ENCODE measurements at places on chromosomes 16 and 17.

GRCh38 chr16:28072087-28072486 is 8.6 kb upstream of the GSG1L start:
- DNase-seq, result no peak

DNA sequence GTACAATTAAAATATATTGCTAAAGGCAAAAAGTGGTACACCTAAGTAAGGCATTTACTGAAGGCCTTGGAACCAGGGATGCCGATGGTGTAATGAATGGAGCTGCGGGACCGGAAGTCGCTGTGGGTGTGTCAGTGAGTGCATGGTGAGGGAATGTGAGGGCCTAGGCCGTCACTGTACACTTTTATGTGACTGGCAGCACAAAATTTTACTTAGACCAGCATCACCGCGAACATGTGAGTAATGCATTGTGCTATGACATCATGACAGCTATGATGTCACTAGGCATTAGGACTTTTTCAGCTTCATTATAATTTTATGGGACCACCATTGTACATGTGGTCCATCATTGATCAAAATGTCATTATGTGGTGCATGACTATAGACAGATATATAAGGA is 14.7 kb downstream of the ALOX15B start:
- no peak for DNase-seq

DNA sequence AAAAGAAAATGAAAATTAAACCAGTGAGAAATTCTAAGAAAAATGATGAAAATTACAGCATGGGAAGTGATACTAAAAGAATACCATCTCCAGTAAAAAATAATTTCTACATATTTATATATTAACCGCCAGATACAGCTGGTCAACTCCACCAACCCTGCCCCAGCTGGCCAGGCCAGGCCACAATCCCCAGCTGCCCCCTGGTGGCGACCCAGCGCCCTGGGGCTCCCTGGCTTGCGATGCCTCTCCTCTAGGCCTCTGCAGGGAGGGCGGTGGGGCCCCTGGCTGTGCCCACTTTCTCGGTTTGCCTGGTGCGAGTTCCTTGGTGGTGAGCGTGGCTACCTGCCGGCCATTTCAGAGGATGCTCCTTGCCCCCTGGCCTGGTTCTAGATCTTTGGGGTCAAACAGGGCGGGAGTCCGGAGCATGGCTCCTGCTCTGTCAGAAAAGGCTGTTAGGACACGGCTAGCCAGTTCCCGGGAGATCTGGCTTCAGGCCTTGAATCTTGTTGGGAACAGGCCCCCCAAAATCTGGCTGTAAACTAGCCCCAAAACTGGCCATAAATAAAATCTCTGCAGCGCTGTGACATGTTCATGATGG is 14.5 kb downstream of the GLIS2 start:
- peak; percentile 76 for DNase-seq

- DNase-seq, result no peak
These were observed 190.3 kb downstream of the ZNF423 start for GRCh38 chr16:49665482-49666230.

GRCh38 chr16:57801809-57802340 is 416 bp downstream of the KIFC3 start:
- no peak for DNase-seq

DNA sequence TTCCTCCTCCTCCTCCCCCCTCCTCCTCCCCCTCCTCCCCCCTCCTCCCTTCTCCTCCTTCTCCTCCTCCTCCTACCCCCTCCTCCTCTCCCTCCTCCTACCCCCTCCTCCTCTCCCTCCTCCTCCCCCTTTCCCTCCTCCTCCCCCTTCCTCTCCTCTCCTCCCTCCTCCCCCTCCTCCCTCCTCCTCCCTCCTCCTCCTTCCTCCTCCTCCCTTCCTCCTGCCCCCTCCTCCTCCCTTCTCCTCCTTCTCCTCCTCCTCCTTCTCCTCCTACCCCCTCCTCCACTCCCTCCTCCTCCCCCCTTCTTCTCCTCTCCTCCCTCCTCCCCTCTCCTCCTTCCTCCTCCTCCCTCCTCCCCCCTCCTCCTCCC is 6.6 kb upstream of the PDP2 start:
- no peak for DNase-seq

DNA sequence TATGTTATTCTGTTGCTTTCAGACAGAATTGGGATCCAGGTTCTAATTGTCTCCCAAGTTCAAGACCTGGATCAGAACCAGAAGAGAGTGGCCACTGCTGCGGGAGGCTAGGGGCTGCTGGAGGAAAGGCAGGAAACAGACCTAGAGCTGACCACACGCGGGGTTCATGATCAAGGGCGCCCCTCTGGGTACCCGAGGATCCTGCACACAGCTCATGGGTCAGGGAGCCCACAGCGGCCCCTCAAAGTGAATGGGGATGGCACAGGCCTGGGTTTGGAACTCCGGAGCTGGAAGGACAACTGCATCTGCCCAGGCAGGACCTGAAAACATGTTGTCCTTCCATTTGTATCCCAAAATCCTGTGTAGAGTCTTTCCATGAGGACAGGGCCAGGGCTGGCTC is 107.0 kb downstream of the RMI2 start:
- no peak for DNase-seq

DNA sequence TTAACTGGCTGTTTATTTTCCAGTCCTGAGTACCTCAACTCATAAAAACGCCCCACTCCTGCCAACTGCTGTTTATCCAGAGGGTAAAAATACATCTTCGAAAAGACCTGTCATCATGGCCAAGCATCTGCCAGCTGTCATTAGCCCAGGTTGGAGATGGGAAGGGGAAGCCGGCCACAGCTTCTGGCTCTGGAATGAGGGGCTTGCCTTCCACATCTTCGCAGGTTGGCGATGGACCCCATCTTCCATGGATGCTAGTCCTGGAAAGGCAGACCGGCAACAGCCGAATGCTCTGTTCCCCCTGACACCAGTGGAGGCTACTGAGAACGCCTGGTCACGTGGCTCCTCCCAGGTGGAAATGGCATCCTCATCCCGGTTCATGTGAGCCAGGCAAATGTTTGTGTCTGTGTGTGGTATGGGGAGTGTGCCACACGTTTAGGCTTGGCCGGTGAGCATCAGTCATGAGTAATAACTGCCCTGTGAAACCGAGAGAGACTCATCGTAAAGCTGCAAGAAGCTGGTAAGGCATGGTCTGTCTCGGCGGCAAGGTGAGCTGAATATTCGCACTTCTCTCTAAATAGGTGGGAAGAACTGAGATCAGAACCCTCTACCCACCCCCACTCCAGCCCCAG is 420 bp upstream of the KRTAP17-1 start:
- no peak for DNase-seq

DNA sequence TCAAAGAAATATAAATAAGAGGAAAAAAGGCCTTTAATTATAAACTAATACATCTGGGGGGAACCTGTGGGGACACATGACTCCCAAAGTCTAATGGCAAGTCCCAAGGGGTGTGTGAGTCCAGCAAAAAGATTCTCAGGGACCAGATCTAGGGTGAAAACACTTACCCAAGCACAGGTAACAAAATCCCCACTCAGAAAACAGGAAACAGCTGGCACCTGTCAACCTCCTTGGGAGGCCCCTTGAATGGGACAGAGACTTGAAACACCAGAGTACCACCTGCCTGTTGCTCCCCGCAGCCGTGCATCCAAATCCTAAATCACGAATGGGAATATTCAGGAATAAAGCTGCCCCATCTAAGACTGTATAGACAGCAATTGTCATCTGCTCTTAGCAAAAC is 461.2 kb upstream of the CDH5 start:
- no peak for DNase-seq

- DNase-seq, result peak; percentile 16
These were observed 99.4 kb downstream of the CYLD start for GRCh38 chr16:50841081-50841886.
